Fibroblast of lung (primary cell): ENCODE measurements at places on chromosomes 13 and 19. TPM values are rescaled to one million over a fixed set of nuclear protein-coding genes. Genes with fewer than 3 reads are reported as not detected.

DNA sequence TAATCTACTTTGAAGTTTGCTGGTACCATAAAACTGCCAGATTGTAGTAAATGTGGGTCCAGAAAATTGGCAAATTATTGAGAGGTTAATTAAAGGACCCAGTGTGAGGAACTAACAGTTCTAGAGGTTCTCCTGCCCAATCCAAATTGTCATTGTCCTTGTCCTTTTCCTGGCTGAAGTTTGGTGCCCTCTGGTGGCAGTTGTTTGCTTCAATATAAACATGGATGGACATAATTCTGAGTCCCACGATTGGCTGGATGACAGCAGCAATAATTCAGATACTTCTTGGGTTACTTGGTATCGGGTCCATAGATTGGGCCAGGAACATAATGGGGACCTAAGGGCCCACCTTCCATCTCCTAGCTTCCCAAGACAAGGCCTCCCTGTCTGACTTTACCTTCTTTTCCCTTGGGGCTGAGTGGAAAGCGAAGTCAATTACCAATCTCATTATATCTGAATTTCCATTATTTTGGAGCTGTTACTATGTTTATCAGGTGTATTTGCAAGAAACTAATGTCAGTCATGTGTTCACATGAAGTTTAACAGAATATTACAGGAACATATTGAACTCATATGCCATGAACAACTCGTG, 33.8 kb upstream of the GARRE1 start:
- peaks cover 12% of the 10 kb centered on the region for H3K4me1 ChIP-seq
- no peaks in the 10 kb centered on the region for H3K27me3 ChIP-seq
- H3K27ac ChIP-seq: no peak overlapping the region
- peak; percentile 50 for DNase-seq

DNA sequence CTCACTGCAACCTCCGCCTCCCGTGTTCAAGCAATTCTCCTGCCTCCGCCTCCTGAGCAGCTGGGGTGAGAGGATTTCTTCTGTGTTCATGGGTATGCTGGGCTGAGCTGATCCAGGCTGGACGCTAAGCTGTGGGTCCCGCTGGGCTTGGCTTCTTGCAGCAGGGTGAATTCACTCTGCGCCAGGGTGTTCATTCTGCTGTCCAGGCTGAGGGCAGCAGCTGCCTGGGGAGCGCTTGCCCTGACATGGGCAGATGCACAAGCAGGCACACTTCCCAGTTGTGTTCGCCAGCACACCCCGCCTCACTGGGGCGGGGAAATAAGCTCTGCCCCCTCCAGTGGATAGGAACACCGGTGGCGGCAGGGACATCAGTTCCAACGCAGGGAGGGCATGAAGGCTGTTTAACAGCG, 7.3 kb upstream of the INAFM1 start:
- DNase-seq: no peak
- peaks cover 16% of the 10 kb centered on the region for H3K36me3 ChIP-seq
- H3K4me1 ChIP-seq: no peaks in the 10 kb centered on the region
- H3K4me3 ChIP-seq: no peak overlapping the region
- no peaks in the 10 kb centered on the region for H3K27me3 ChIP-seq

DNA sequence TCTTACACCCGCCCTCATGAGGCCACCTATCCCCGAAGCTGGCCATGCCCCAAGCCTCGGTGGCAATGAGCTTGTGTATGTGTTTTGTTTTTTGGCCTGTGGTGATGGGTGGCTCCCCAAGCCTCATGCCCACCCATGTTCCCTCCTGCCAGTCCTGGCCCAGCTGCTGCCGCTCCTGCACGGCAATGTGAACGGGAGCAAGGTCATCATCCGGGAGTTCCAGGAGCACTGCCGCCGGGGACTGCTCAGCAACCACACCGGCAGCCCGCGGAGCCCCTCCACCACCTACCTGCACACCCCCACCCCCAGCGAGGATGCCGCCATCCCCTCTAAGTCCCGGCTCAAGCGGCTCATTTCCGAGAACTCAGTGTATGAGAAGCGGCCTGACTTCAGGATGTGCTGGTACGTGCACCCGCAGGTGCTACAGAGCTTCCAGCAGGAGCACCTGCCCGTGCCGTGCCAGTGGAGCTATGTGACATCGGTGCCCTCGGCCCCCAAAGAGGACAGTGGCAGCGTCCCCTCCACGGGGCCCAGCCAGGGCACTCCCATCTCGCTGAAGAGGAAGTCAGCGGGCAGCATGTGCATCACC, 24.6 kb downstream of the UBXN6 start:
- no peak overlapping the region for H3K27ac ChIP-seq
- no peaks in the 10 kb centered on the region for H3K27me3 ChIP-seq
- no peak for DNase-seq
- H3K4me3 ChIP-seq: no peak overlapping the region
- peaks cover 2% of the 10 kb centered on the region for H3K4me1 ChIP-seq
- H3K36me3 ChIP-seq: peaks cover 18% of the 10 kb centered on the region

Gene ZNF649
- 6.2 and 6.9 TPM in 2 replicates for total RNA-seq

- no peak for DNase-seq
- no peak overlapping the region for H3K4me3 ChIP-seq
- H3K4me1 ChIP-seq: no peaks in the 10 kb centered on the region
These were observed 8.6 kb downstream of the CRLF1 start for GRCh38 chr19:18597809-18598660.

DNA sequence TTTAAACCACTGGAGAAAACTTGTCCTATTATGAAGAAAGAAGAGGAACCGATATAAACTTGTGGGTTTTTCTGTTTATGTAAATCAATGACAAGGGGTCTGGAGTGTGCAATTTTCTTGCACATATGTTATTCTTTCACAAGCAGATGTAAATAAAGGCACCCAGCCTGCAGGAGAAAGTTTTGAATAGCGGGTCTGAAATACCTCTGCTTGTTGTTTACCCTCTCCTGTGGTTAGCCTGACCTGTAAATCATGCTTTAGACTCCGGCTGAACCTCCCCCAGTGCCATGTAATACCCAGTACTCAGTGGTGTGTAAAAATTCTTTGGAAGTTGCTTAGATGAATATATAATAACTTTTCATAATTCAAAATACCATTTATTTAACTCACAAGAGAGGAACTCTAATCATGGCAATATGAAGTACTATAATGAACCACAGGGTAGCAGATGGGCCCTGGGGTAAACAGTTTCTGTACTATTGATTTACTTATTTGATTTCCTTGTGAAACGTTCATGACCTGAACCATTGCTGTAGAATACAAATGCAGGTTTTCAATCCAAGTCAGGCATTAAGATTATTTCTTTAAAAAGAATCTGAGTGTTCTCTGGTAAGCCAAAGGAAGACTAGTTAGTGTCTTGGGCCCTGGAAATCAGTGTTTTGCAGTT, 245.1 kb downstream of the LMO7 start:
- H3K4me3 ChIP-seq: no peak overlapping the region
- no peaks in the 10 kb centered on the region for H3K4me1 ChIP-seq
- H3K36me3 ChIP-seq: no peaks in the 10 kb centered on the region

GRCh38 chr19:583198-583967, 6.3 kb upstream of the HCN2 start:
- H3K27ac ChIP-seq: no peak overlapping the region
- H3K27me3 ChIP-seq: no peaks in the 10 kb centered on the region
- no peak for DNase-seq
- H3K4me1 ChIP-seq: no peaks in the 10 kb centered on the region

DNA sequence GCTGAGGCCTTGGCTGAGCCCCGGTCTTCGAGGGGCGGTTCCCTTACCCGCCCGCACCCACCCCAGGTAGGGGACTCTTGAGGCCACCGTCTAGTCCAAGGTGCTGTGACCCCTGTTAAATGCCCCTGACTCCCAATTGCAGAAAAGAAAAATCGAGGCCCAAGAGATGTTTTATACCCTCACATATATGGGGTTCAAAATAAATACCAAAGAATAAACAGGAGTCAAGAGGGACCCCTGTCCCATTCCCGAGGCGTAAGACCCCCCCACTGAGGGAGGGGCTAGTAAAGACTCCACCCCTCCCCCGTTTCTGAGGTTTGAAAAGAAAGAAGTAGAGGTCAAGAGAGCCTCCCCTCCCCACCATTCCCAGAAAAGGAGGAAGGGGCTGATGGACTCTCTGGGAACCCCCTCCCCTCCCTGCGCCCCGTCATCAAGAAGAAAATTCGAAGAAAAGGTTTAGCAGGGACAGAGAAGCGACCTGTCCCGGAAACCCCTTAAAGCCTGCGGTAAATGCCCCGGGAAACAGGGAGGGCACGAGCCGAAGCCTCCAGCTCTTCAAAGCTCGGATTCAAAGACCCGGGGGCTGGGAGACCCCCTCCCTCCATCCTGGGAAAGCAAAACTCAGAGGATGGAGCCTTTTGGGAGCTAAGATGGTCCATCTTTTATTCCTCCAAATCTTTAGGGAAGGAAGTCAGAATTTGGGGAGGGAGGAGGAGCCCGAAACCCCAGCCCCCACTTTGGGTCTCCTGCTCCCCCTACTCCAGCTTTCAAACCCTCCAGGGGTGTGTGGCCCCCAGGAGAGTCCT, 755 bp upstream of the RAB3A start:
- no peak for DNase-seq
- no peaks in the 10 kb centered on the region for H3K27me3 ChIP-seq
- peaks cover 5% of the 10 kb centered on the region for H3K36me3 ChIP-seq
- H3K27ac ChIP-seq: peak overlapping the region; percentile 100
- H3K4me3 ChIP-seq: peak overlapping the region; percentile 80

DNA sequence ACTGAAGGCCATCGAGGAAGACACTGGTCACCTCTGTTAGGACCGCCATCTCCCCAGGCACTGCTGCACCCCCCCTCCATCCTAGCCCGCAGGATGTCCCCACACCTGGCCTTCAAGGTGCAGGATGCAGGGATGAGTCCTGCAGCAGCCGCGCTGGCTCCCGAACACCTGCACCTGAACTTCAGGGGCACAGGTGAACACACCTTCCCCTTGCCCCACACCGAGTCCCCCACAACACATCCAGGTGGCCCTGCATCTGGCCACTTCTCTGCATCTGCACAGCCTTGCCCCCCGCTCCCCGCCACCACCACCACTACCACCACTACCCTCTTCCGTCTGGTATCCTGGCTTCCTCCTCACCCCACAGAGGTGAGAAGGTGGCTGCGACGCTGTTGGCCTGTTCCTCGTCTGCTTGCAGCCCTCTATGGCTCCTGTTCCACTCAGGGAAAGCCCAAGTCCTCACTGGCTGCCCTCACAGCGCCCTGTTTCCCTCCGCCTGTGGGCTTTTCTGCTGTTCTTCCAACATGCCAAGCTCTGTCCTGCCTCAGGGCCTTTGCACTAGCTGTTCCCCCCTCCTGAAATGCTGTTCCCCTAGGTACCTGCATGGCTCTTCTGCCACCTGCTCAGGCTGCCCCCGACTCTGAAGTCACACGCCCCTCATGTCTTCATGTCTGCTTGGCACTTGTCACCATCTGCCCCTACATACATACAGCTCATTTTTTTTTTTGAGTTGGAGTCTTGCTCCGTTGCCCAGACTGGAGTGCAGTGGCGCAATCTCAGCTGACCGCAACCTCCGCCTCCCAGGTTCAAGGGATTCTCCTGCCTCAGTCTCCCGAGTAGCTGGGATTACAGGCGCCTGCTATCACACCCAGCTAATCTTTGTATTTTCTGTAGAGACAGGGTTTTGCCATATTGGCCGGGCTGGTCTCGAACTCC, 1.4 kb upstream of the CERS1 start:
- H3K4me3 ChIP-seq: no peak overlapping the region
- DNase-seq: no peak
- peaks cover 2% of the 10 kb centered on the region for H3K4me1 ChIP-seq
- H3K27me3 ChIP-seq: peaks cover 19% of the 10 kb centered on the region
- peaks cover 9% of the 10 kb centered on the region for H3K36me3 ChIP-seq
- no peak overlapping the region for H3K27ac ChIP-seq

DNA sequence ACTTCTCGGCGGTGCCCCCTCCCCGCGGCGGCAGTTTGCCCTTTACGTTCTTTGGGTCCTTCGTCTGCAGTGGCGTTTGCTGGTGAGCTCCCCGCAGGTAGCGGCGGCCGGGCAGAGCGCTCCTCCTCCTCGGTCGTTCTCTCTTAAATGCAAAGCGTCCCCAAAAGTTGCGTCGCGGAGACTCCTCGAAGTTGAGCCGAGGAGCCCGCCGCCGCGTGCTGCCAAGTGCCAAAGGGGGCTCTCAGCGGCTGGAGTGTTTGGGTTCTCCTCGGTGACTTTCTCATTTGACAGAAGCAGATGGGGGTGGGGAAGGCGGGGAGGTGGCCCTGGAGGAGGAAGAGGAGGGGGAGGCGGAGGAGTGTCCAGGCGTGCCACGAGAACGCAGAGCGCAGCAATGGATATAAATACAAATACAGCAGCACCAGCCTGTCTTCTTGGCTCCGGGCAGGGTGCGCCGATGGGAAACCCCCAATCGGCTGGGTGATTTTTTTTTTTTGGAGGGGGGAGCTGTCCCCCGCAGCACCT, at the start of gene SOX21:
Gene SOX21 (minus strand): TSS at position 259 of the 525 bp plus-strand sequence. CDS start 496 bp downstream, outside the sequence.
- peak within 1 kb of the TSS; percentile 7 for H3K4me3 ChIP-seq
- no peaks in the 10 kb centered on the region for H3K36me3 ChIP-seq
- no peak within 1 kb of the TSS for H3K27ac ChIP-seq
- no peaks in the 10 kb centered on the region for H3K4me1 ChIP-seq

Gene SNRPD2
- 361 and 362 TPM in 2 replicates for total RNA-seq

DNA sequence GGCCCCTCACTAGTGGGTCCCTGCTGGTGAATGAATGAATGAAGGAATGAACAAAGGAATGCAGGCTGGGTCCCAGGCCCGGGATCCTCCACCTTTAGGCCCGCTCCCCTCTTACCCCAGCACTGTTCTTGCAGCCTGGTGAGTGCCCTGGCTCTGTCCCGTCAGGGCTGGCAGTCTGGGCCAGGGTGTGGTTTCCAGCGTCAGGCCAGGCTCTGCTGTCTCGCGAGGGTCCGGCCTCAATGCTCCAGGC, 317 bp downstream of the LYL1 start:
- peak overlapping the region; percentile 10 for H3K4me3 ChIP-seq
- peaks cover 3% of the 10 kb centered on the region for H3K4me1 ChIP-seq
- peak overlapping the region; percentile 31 for H3K27ac ChIP-seq

Gene CGB8
- not detected in 2 replicates for total RNA-seq

- no peaks in the 10 kb centered on the region for H3K36me3 ChIP-seq
- no peak overlapping the region for H3K27ac ChIP-seq
- no peaks in the 10 kb centered on the region for H3K4me1 ChIP-seq
- H3K4me3 ChIP-seq: no peak overlapping the region
These were observed 617.2 kb downstream of the DCT start for GRCh38 chr13:93862259-93862658.

Gene FCHO1
- total RNA-seq: under 0.01 and 0.33 TPM in 2 replicates

DNA sequence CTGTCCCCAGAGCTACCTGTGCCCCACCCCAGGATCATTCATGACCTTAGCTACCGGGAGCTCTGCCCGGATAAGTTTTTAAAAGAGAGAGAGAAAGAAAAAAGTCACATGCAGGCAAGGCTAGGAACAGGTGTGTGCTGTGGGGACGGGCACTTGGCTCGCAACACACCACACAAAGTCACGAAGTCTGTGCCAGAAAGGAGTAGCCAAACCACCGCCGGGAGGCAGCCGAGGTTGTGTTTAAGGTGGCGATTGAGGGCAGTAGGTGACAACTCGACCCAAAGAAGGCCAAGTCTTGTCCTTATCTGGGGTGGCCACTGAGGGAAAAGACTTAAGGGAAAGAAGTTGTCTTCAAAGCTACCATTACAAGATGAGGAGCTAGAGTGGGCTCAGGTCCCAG, 4.6 kb upstream of the TSHZ3 start:
- DNase-seq: no peak
- H3K27ac ChIP-seq: no peak overlapping the region
- H3K27me3 ChIP-seq: no peaks in the 10 kb centered on the region
- peaks cover 4% of the 10 kb centered on the region for H3K4me1 ChIP-seq

Gene SIGLEC8
- not detected in 2 replicates for total RNA-seq
